ENCODE measurements at places on chromosomes 4 and X.

DNA sequence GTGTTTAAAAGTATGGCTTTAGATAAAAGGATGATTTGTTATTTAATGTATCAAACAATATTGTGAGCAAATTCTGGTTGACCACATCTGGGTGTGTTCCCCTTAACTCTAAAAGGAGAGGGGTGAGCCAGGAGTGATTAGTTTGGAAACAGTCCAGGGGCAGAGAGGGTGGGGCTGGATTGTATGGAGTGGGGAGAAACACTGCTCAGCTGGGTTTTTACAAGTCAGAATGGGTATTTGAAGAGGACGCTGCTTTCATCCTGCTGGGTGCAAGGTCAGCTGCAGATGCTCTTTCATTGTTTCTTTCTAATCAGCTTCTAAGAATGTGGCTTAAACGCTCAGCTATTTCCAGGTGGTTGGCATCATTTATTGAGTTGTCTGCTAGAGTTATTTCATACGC is 82.8 kb upstream of the LIMCH1 start:
- DNase-seq: no peak

- no peak for DNase-seq
Observed at GRCh38 chr4:137213372-137214173, 318.7 kb downstream of the PCDH18 start.

DNA sequence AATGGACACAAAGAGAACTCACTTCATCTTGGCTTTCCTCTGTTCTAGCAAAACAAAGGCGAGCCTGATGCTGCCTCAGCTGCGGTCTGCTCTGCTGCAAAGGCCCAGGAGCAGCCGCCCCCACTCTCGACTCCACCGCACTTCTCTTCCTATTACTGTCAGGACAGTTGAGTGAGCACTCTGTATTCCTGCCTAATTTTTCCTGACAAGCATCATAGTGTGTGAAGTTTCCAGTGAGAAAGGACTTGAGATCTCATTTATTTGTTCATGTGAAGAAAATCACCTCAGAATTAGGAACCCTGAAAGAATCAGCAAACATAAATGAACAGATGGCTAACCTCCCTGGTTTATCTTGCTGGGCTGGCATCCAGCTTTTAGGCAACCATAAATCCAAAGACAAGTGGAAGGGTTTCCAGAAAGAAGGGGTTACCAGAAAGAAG is 15.6 kb downstream of the SCARB2 start:
- DNase-seq: no peak

GRCh38 chr4:98890702-98891455 is 38.1 kb downstream of the EIF4E start:
- no peak for DNase-seq

- no peak for DNase-seq
Observed at GRCh38 chr4:103429283-103429682, 231.1 kb upstream of the CENPE start.

DNA sequence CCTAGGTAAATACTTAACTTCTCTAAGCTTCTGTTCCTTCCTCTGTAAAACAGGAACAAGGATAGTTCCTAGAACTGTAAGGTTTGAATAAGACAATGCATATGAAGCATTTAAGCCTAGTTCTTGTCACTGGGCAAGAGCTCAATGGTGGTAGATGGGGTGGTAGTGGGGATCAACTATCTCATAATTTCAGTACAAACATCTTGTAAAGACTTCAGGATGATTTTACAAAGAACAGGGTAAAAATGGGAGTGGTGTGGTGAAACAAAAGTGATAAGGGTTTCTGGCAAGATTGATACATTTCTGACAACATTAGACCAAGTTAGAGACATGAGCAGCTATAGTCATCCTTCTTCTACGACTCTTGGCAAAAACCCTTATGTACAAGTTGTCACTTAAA is 137.8 kb downstream of the SCFD2 start:
- no peak for DNase-seq

DNA sequence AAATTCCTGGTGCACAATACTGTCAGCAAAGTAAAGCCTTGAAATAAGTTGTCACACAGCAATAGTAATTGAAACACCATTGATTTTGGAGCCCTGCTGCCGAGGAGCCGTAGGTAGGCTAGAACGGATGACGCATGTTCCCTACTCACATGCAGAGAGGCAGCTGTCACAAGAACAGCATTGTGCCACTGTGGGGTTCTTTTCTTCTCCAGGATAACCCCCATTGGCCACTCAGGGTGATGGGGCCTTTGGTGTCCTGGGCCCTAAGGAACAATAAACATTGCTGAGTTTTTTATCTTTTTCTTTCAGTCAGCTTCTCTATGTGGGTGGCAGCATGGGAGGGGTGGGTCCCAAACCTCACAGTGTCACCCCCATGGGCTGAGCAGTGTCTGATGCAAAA is 542.3 kb downstream of the BCOR start:
- DNase-seq: no peak

DNA sequence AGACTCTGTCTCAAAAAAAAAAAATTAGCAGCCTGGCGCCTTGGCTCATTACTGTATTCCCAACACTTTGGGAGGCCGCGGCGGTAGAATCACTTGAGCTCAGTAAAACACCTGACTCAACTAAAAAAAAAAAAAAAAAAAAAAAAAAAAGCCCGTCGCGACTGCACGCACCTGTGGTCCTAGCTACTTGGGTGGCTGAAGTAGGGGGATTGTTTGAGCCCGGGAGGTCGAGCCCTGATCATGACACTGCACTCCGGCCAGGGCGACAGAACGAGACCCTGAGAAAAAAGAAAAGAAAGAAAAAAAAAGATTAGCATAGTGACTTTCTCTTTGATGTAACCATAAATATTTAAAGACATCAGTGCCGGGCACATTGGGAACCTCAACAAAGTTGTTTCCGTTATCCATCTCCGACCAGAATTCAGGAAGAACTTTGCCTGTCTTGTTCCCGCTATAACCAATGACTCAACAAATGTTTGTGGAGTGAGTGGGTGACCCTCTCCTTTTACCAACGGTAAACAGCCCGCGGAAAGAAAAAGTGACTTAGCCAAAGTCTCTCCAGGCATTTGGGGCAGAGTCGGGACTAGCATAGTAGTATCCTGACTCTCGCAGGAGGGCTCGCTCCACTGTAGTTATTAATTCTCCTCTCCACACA is 553 bp upstream of the MED28 start:
- peak; percentile 10 for DNase-seq

DNA sequence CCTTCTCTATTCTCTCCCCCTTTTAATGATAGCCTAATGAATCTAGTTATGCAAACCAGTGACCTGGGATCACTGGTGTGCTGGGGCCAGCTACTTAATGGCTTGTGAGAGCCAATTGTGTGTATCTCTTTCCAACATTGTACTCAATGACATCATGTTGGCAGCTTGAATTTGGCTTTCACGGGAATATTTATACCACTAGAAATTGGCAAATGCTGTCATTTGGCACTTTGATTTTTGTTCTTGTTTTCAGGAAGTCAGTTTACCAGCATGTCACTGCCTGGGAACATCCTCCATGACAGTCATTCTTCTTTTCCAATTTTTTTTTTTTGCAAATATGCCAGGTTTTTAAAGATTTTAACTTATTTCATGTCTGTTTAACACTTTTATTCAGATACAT is 1685.3 kb downstream of the STIM2 start:
- no peak for DNase-seq

GRCh38 chrX:64580035-64580434 is 184.8 kb upstream of the MTMR8 start:
- DNase-seq: no peak

Data from Caki2 (cell line).